ENCODE measurements at places on chromosomes 13 and 19.

DNA sequence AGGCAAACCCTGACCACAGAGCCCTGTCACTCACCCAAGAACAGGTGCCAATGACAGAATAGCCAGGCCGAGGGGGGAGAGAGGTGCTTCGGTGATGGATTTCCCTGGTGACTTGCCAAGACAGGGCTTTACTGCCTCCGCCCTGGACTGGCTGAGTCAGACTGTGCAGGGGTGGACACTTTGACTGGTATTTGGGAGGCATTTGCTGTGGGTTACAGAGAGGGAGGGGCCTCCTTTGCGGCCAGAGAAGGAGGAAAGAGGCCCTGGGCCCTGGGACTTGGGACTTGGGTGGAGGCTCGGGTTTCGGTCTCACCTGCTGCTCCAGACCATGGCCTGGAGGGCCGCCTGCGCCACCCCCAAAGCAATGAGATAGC lies 4.6 kb upstream of the EPS8L1 start:
- no peak for DNase-seq

DNA sequence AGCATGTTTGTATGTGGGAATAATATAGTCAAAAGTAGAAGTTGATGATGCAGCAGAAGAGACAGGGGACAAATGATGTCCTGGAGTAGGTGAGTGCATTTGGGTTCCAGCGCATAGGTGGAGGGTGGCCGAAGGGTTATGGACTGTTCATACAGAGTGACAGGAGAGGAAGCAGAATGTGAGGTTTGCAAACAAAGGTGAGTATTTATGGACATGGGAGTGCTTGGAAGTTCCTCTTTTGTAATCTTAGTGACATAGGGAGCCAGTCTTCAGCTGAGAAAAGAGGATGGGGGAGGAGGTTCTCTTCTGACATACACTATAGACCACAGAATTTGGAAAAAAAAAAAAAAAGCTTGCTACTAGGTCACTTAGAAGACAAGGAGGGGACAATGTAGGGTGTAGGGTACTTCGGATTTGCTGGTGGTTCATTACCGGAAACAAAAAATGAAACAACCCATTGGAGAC lies 331.6 kb downstream of the DLEU7 start:
- DNase-seq = no peak

DNA sequence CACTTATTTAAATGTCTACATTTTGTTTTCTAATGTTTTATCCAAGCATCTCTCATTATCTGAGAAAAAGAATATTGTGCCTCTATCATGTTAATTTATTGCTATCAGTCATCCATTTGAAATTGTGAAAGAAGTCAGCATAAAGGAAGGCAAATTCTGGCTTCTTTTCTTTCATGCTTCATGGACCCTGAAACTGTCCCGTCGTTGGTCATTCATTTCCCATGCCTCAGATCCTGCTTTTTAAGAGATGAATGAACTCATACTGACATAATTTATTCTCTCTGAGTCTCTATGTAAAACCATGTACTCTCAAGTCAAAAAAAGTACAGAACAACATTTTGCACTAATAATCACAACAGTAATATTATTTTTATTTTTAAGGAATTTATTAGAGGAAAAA lies 2512.0 kb downstream of the PCDH9 start:
- no peak for DNase-seq

DNA sequence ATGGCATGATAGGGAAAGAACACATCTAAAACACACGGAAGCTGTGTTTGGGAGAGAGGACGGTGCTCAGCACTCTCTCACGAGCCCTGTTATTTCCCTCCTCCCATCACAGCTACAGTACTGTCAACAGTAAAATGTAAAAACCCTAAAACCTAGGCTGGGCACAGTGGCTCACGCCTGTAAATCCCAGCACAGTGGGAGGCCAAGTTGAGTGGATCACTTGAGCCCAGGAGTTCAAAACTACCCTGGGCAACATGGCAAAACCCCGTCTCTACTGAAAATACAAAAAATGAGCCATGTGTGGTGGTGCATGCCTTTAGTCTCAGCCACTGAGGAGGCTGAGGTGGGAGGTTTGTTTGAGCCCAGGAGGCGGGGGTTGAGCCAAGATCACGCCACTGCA lies 54.8 kb downstream of the FOXO1 start:
- DNase-seq = no peak

GRCh38 chr19:50000038-50000840 lies 24.9 kb downstream of the VRK3 start:
- no peak for DNase-seq

GRCh38 chr13:113794086-113794485 lies 35.1 kb downstream of the TMEM255B start:
- no peak for DNase-seq

DNA sequence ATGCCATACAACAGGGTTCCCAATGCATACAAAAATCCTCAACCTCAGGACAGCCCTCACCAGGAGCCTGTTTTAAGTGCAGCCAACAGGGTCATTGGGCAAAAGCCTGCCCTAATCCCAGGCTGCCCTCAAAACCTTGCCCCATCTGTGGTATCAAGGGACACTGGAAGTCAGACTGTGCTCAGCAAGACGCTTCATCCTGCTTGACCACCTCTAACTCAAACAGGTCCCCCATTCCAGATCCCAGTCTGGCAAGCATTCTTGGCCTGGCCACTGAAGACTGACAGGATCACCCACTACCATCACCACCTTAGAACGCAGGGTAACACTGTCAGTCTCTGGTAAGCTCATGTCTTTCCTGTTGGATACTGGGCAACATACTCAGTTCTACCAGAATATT lies 15.0 kb upstream of the ZSCAN4 start:
- DNase-seq = no peak

GRCh38 chr13:21225841-21226581 lies 49.6 kb downstream of the MRPL57 start:
- DNase-seq = no peak

- no peak for DNase-seq
These were observed 7.1 kb downstream of the SMIM7 start for GRCh38 chr19:16652854-16653253.

GRCh38 chr13:108980237-108980636 lies 350.8 kb downstream of the MYO16 start:
- DNase-seq = no peak

DNA sequence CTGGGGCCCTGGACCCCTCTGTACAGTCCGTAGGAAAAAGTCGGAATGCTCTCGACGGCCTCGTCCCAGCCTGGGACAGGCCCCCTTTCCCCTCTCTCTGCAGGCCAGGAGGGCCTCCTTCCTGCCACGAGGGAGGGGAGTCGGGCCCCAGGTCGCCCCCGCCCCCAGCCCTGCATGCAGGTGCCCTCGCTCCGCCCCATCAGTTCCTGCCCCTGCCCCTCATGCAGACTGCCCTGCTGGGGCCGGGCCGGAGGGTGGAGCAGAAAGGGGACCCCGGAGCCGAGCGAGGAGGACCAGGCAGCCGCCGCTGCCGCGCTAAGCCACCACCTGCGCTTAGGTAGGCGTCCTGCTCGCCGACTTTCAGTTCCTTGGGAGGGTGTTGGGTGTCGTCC lies 7.3 kb downstream of the LYL1 start:
- no peak for DNase-seq
